Activated CD8-positive, alpha-beta memory T cell treated with anti-CD3 and anti-CD28 coated beads for 1 hour (primary cell): ENCODE measurements at places on chromosomes 5 and 9.

- no peak for DNase-seq
These were observed 33.3 kb downstream of the DMRT2 start for GRCh38 chr9:1083325-1083913.

DNA sequence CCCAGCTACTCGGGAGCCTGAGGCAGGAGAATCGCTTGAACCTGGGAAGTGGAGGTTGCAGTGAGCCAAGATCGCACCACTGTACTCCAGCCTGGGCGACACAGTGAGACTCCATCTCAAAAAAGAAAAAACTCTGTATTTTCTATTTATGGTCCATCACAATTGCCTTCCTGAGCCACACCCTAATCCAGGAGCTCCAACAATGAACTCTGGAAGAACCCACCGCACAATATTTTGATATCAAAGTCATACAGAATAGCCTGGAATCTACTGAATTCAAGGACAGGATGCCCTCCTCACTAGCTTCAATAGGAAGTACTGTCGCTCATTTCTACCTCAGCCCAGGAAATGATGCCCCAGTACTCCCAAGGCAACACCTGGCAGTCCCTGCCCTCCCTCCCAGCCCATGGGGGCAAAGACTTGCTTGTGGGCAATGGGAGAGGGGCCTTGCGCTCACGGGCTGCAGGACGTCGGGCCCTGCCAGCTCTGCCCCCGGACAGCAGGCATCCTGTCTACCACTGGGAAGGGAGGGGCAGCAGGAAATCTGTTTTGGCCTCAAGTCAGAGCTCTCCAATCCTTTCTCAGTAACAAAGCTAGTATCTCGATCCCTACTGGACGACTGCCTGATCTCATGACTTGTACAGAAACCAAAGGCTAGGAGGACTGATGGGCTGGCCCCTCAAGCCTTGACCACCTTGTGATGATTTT lies 19.7 kb downstream of the UBAC1 start:
- no peak for DNase-seq

- DNase-seq, result no peak
These were observed 334.7 kb downstream of the DIRAS2 start for GRCh38 chr9:90307891-90308290.

DNA sequence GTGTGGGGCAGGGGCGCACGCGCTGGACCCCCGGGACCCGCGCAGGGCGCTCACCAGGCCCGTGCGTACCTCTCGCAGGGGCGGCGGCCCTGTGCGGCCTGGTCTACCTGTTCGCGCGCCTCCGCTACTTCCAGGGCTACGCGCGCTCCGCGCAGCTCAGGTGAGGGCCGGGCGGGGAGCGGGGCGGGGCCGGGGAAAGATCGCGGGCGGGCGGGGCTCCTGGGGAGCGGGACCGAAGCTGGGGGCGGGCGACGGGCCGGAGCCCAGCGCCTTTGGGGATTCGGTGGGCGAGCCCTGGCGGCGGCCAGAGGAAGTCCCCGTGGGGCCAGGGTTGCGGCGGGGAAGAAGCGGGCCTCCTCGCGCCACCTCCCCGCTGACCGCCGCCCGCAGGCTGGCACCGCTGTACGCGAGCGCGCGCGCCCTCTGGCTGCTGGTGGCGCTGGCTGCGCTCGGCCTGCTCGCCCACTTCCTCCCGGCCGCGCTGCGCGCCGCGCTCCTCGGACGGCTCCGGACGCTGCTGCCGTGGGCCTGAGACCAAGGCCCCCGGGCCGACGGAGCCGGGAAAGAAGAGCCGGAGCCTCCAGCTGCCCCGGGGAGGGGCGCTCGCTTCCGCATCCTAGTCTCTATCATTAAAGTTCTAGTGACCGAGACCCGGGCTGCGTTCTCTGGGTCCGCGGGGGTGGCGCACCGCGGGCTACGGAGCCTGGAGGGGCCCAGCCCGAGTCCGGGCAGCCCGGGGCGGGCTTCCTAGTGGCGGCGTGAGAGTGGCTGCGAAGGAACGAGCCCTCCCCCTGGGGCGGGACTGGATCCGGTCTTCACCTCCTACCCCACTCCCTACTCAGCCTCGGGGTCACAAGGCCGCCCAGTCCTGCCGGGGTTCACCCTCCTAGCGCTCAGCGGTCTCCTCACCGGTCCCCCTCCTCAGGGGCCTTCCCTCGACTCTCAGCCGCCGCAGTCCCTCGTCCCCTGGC lies 2.4 kb downstream of the LTC4S start:
- peak; percentile 59 for DNase-seq

- peak; percentile 71 for DNase-seq
These were observed 12.8 kb upstream of the NDFIP1 start for GRCh38 chr5:142095651-142096330.

DNA sequence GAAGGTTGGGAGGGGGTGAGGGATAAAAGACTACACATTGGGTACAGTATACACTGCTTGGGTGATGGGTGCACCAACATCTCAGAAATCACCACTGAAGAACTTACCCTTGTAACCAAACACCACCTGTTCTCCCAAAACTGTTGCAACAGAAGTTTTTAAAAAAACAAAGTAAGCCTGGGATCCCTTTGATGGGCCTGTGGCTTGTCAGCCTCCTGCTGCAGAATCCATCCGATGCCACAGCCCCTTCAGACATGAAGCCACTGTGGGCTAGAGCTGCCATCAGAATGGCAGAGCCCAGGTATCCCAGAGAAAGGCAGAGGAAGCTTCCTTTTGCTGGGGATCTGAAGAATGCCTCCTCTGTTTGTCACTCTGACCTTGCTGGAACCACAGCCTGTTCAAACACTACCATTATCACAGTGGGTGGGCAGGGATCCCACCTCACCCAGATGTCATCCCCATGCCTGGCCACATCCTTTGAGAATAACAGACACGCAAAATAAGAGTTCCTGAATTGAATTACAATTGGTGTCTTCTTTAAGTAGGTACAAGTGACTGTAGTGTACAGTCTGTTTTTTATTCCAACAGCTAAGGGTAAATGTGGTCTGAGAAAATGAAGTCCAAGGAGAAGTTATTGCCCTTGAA lies 78.1 kb upstream of the DIRAS2 start:
- no peak for DNase-seq

GRCh38 chr5:152622628-152623027 lies 217.5 kb upstream of the NMUR2 start:
- DNase-seq, result no peak

GRCh38 chr9:114806526-114806900 lies 674 bp upstream of the TNFSF15 start:
- DNase-seq, result no peak

DNA sequence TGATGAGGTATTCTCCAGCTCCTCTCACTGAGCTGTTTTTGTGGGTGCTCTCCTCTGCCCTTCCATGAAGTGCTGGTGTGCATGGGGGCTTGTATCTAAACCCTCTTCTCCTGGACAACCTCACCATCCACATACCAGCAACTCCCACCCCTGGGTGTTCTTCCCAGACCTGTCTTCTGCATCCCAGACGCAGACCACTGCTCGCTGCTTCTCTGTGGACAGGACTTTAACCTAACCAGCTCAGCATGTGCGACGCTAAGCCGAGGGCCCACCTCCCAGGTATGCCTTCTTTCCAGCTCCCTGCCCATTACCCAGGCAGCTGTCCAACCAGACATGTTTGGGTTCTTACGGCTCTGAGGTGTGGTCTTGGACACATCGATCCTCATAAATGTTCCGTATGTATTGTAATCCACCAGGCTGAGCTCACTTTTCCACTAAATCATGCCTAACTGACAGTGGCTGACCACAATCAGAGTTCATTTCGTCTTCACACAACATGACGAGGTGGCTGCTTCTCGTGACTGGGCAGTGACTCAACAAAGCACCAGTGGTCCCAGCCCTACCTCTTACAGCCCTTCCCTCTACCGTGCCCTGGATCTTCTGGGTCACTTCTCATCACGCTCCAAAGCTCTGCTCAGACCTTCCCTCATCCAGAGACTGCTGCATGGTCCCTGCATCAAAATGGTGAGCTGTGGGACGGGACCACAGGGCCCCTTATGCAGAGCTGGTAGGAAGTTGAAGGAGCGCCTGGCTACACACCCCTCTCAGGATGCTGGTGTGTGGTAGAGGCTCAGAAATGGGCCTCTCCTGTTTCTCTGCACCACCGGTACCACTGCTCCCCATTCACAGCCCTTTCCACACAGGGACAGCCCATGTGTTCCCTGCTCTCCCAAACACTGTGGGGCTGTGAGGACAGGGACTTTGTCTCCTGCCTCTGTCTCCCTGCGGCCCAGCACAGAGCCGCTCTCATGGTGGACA lies 9.6 kb upstream of the PTGES2 start:
- DNase-seq, result no peak

DNA sequence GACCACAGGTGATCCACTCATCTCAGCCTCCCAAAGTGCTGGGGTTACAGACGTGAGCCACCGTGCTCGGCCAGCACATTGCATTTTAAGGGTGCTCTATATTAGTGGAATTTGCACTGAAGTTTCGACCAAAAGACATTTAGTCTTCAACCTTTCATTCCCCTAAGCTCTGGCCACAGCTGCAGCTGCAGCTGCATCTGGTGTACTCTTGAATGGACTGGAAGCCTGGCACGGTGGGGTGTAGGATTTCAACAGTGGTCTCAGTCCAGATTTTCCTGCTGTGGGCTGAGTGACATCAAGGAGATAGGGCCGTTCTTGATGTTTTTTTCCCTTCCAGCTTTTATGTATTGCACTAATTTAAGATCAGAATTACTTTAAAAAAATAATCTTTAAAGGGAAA lies 255.2 kb downstream of the PDZD2 start:
- no peak for DNase-seq

- DNase-seq, result no peak
These were observed 170.9 kb downstream of the DCP2 start for GRCh38 chr5:113147537-113147936.

- no peak for DNase-seq
These were observed 596 bp downstream of the ENTREP1 start for GRCh38 chr9:69325409-69326212.

DNA sequence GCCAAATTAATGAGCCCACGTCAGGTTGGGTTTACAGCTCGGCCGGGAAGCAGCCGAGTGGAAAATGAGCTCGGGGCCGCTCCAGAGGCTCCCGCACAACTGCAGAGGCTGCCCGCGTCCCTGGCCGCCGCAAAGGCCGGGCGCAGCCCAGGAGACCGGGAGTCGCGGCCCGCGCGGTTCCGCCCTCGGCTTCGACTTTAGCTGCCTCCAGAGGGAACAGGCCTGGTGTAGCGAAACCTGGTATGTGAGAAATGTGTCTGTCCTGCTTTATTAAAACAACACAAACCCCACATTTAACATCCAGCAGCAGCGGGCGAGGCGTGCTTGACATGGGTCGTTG lies 66.2 kb downstream of the FOXD1 start:
- DNase-seq, result no peak

DNA sequence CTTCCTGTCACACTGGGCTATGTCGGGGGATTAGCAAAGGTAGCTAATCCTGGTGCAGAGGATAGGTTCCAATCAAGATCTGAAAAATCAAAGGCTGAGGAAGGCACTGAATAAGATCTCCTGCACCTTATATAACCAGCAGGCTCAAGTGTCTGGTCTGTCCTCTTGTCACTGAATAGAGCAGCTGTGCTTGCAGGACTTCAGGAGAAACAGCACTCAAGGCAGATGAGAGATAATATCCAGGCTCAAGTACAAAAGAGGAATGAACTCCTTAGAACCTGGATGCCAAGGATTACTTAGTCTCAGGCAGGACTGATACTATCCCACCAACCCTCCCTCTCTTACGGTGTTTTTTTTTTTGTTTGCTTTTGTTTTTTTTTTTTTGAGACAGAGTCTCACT lies 108.8 kb upstream of the LRRTM2 start:
- DNase-seq, result no peak

DNA sequence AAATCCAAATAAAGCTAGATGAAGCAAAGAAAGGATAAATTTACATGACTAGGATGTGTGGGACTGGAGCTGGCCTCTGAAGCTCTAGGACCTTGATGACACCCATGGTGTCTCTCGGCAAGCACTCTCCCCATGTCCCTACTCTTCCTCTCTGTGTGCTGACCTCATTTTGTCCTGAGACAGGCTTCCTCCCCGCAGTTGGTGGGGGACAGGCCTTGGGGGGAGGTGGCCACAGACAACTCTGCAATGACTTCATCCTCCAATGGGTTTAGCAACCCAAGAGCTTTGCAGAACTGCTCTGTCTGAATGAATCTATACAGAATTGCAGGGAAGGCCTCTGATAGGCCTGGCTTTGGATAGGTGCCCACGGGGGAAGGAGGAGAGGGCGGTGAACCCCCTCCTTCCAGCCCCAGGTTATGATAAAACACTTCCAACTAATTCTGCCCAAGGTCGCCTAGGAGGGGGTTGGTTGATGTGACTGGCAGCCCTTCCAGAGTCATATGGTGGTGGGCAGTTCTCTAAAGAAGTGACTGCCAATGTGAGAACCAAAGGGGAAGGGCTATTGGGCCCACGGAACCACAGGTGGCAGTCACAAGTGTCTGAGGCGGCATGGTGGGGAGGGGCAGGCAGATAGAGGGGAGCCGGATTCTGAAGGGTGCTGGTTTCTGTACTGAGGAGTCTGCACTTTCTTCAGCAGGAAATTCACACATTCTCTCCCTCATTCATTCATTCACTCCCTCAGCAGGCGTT lies 6.0 kb downstream of the SLC6A7 start:
- DNase-seq, result no peak

- DNase-seq, result no peak
These were observed 16.8 kb upstream of the RAB14 start for GRCh38 chr9:121218357-121219027.

DNA sequence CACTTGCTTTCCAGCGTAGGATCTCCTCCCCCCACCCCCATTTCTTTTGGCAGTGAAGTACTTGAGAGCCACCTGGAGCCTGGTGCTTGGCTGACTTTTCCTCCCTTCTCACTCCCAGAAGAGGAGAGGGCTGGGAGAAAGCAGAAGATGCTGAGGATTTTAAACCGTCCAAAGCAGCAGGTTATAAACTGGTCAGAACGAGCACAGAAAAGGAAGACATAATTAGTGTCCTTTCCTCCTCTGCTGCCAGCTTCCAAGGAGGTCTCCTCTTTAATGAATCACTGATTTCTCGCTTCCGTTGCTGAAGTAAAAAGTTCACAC lies 563 bp upstream of the FGF10 start:
- no peak for DNase-seq

- no peak for DNase-seq
These were observed 135.2 kb upstream of the SLC24A2 start for GRCh38 chr9:19924080-19924479.

DNA sequence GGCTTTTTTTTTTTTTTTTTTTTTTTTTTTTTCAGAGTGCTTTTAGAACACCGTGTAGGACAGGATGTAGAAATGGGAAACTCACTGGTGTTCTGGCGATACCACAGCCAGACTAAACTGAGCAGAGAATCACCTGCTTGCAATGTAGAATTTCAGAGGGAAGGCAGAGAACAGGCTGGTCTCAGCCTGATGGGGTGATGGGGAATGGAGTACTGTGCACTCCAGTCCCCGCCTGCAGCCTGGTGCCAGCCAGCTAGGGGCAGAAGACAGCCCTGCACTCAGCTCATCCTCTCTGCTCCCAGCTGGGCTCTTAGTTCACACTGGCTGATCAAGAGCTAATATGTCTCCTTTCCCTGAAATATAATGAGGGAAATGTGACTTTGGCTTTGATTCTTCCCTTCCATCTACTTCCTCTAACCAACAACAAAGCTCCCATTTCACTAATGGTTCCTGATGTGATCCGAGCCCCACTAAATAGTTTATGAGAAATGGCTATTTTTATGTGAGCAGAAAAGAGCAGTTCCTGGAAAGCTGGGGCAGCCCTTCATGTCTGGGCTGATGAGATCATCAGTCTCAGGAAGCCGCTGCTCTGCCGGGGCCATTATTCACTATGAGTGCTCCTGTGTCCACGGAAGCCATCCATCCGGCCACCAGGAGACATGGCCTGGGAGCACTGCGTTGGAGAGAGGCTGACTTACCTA lies 209.7 kb downstream of the GADD45G start:
- DNase-seq, result no peak

- no peak for DNase-seq
These were observed 133.0 kb downstream of the SLF1 start for GRCh38 chr5:94751460-94751859.

GRCh38 chr9:88508326-88508725 lies 26.7 kb upstream of the NXNL2 start:
- DNase-seq, result no peak
